Activated CD4-positive, alpha-beta T cell treated with anti-CD3 and anti-CD28 coated beads for 1 hour (primary cell): ENCODE measurements at places on chromosomes 1 and 21.

DNA sequence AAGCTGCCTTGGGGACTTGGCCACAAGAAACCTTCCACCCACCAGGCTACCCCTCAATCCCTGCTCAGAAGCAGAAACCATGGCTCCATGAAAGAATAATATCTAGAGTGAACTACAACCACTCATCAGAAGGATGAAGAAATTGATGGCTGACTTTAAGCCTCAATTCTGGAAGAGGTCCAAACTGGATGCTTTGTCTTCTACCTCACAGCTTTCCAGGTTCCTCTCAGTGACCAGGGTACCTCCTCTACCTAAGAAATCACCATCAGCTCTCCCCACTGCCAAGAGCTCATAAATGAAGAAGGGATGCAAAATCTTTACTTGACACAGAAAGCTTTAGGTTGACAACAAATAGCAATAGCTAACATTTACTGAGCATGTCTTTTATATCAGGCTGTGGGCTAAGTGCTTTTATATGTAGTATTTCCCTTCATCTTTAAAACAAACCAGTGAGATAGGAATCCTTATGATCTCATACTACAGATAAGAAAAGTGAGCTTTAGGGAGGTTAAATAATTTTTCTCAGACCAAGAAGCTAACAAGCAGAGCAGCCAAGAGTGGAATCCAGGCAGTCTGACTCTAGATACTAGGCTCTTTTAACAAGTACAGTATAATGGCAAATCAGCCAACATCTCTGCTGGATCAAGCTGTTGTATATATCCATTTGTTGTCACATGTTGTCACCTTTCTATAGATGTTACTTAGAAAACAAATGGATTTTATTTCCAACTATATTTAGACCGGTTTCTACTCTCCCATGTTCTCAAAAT is 243.0 kb upstream of the SGIP1 start:
- no peak for DNase-seq

DNA sequence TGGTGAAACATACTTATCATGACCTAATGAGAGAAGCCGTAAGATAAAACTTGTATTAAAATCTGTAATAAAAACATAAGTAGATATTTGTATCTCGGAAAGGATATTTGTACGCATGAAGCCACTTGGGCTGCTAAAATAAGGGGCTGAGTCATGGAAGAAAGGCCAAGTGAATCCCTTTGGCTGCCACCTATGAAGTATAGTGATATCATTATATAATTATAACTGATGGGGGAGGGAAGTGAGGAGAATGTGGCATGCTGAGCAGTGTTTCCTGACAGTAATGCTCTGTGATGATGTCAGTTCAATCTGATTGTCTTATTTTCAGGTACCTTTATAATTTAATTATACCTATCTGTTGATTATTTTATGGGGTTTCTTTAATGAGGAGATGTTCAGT is 13.6 kb downstream of the RWDD3 start:
- DNase-seq: no peak

- DNase-seq: no peak
Observed at GRCh38 chr1:43648876-43649477, 972 bp upstream of the KDM4A start.

DNA sequence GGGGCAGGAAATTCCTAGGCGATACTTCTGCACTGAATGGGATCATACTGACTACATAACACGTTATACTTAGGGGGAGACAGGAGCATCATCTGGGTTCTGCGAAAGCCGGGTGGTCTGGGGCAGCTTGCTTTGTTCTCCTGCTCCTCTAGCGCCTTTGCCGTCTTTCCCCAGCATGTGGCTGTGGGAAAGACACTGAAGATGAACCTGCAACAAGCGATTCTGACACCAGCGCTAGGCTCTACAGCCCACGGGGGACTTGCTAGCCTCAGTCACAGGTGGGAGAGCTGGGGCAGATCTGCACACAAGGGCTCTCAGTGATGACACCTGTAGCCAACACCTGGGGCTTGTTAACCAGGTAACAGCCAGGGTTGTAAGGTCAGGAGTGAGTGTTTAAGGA is 51.8 kb downstream of the CD46 start:
- DNase-seq: no peak

GRCh38 chr21:45324489-45325205 is 37.0 kb upstream of the POFUT2 start:
- DNase-seq: no peak

DNA sequence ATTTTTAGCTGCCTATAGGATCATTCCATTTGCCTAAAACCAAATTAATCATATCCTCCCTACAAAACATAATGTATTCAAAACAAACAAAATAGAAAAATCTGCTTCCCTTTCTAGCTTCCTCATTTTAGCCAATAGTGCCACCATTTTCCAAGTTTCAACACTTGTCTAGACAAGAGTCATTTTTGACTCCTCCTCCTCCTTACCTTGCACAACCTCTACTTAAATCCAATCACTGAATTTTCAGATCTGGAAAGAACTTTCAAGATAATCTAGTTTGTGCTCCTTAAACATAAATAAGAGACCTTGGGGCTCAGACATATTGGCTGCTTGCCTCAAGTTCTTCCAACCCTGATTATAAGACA is 7.4 kb downstream of the STX6 start:
- DNase-seq: no peak

GRCh38 chr1:204984499-204984898 is 58.5 kb upstream of the CNTN2 start:
- no peak for DNase-seq

GRCh38 chr1:77156214-77156613 is 63.0 kb downstream of the PIGK start:
- no peak for DNase-seq

DNA sequence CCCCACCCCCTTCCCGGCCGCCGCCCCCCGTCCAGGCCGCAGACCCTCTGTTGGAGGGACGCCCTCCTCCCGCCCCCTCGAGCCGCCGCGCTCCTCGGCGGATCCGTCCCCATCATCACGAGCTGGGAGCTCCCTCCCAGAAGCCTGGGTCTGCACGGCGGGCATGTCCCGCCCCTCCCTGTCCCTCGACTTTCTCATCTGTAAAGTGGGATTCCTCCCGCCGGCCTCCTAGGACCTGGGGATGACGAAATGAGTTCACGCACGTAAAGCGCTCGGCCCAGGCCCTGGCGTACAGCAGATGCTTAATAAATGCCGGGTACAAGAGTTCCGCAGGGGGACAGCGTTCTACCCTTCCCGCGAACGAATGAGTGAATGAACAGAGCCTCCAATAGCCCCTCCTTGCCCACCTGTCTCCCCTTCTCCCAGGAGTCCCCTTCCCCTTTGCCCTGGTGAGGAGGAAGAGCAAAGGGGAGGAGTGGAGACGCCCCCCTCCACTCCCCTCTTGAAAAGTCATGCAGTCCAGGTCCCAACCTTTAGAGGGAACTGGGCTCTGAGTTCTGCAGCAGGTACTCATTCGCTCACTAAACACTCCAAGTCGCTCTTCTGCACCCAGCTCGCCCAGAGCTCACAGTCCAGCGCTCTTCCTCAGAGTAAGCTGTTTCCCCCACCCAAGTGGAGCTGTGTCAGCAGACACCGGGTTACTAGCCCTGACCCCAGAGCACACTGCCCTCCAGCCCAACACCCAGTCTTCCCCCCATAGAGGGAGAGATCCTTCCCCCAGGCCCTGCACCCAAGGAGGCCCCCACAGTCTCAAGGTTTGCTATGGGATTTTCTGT is 16.8 kb downstream of the RAP1GAP start:
- DNase-seq: no peak

DNA sequence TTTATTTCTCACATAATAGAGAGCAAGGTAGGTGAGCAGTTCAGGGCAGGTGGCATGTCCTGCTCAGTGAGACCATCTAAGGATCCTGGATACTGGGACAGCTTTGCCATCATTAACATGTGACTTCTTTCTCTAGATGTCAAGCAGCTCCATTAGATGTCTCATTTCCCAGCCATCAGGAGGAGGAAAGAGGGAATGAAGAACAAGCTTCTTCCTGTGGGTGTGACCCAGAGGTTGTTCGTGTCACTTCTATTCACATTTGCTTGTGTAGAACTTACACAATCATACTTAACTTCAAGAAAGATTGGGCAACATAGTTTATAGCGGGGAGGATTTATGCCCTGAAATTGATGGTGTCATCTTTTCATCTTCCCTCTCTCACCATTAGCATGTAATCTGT is 169.2 kb upstream of the B3GALT2 start:
- no peak for DNase-seq

DNA sequence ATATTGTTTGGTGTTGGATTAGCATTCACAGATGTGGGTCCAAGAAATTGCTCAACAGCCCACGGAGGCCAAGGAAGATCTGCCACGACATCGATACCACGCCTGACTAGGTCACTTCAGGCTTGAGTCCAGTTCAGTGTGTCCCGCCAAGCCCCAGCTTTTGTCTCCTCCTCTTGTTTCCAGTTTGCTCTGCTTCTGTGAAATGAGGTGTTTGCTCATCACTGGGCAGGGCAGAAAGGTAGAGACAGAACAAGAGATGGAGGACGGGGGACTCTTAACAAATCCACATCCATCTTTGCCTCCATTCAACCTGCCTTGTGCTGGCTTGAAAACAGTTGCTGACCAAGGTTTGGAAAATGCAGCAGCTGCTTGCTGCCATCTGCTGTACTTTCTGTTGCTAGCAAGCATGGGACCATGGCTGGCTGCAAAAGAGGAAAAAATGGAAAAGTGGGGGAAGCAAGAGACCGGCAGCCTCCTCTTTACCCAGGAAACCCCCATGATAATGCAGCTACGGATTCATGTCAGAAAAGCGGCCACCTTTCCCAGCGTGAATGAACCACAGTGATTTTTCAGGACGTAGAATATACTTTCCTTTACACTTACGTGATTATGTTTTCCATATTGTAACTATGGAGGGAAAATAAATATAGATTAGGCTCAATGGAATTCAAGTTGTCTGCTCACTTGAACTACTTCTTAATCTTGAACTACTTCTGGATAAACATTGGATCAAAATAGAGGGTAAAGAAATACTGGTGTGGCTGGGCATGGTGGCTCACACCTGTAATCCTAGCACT is 80.2 kb upstream of the GREM2 start:
- no peak for DNase-seq

DNA sequence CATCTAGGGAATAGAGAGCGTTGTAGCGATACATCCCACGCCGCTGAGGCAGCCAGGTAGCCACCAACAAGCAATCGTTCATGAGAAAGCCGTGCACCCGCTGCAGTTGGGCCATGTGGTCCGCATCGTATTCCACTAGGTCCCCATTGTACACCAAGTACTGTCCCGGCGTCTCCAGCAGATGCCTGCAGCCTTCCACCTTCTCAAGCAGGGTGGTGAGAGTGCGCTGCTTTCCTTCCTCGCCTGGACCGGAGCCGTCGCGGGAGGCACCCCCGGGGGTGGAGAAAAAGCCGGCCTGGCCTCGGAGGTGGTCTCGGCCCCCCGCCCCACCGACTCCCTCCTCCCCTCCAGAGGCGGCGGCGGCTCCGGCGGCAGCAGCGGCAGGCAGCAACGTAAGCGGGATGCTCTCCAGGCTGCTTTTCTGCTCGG is 595 bp downstream of the EXOC8 start:
- DNase-seq: no peak

- DNase-seq: no peak
Observed at GRCh38 chr21:34635307-34635706, 20.4 kb upstream of the RCAN1 start.

- no peak for DNase-seq
Observed at GRCh38 chr1:199918196-199918769, 109.2 kb upstream of the NR5A2 start.

- DNase-seq: no peak
Observed at GRCh38 chr1:231800108-231800507, 173.5 kb downstream of the DISC1 start.

DNA sequence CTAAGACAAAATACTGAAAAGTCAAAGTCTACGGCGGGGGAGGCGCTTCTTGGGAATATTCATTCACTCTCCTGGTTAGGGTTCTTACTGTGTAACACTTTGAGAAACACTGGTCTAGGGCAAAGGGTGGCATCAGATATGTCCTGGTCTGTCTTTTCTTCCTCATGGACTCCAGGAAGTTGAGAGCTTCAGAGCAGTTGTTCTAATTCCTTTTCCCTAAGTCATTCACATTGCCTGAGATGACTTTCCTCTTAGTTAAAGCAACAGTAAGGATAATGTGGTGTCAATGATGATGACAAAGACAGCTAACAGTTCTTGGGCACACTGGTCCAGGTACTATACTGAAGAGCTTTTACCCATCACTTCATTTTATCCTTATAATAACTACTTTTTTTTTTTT is 27.0 kb downstream of the FGGY start:
- no peak for DNase-seq
